Activated T-helper 1 cell treated with Interleukin-2 at 50 U/mL for 16 hours (primary cell): ENCODE measurements at places on chromosomes 3 and 15.
A peak's percentile ranks its signal among the peaks of the same experiment; 100 is the strongest.

DNA sequence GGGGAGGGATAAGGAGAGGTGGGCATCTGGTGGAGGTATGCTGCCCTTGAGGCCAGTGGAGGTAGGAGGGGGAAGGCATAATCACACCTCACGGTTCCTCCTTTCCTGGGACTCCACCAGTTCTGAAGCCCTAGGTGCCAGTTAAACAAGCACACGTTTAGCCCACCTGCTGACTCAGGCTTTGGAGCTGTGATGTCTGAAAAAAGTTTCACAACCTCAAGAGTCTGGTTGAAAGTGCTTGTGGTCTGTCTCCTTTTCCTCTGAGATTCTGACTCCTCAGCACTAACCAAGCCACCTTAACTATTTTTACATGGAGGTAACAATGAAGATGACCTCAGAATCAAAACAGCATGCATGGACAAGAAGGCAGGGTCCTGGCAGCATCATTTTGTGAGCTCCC lies 23.0 kb downstream of the HPS3 start:
- no peak for DNase-seq

DNA sequence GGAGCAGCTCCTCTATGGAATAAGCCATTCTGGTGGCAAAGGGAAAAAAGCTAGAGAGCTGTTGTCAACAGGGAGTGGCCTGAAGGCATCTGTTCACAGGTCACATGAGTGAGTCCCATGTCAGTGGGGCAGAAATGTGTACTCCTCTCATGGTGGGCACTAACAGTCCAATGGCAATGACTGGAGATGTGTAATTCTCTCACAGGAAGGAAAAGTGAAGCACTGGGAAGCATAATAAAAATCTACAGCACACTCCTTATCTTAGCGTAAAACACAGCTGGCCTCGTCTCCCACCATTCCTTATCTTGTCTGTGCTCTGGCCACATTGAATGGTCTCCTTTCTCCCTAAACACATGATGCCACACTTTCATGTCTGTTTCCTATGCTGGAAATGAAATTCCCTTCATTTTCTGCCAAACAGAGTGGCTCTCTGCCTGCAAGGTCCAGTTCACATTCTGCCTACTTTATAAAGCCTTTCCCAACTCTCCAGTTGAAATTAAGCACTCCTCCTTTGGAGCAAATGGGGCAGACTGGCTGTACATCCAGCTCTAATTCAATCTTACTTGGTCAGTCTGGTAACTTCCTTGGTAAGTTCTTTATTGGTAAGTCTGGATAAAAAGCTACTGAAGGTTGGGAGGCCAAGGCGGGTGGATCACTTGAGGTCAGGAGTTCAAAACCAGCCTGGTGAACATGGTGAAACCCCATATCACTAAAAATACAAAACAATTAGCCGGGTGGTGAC lies 139.8 kb downstream of the RPL22L1 start:
- no peak for DNase-seq

DNA sequence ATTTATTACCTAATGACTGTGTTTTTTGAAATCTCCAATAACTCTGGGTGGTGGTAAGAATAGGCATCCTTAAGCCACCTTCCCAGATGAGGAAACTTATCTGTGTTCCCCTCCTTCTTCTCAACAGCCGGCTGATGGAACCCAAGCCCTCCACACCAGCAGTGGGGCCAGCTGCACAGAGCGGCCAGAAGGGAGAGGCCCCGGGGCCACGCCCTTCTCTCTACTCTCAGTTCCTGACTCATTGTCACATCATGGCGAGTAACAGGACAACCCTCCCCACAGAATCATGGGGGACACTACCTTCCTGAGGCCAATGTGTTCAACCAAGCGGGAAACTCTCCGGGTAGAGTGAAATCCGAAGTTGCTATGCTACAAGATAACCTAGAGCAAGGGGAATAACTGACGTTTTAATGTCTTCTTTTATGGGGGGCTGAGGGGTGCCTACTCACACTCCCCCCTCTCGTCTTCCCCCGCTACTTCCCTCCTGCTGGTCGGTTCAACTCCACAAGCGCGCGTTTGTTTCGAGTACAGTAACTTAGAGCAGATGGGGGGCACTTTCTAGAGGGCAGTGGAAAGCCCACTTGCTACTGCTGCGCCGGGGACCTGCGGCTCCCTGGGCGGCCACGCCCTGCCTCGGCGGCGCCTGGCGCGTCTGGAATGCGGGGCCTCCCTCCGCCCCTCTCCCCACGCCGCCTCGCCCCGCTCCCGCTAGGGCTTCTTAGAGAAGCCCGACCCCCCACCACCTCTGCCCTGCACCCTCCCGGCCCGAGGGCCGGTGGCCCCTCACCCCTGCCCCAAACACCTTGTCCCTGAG lies 621 bp downstream of the ANXA2 start:
- DNase-seq: peak; percentile 25

- DNase-seq: no peak
Observed at GRCh38 chr3:127799476-127800222, 22.7 kb downstream of the MGLL start.

DNA sequence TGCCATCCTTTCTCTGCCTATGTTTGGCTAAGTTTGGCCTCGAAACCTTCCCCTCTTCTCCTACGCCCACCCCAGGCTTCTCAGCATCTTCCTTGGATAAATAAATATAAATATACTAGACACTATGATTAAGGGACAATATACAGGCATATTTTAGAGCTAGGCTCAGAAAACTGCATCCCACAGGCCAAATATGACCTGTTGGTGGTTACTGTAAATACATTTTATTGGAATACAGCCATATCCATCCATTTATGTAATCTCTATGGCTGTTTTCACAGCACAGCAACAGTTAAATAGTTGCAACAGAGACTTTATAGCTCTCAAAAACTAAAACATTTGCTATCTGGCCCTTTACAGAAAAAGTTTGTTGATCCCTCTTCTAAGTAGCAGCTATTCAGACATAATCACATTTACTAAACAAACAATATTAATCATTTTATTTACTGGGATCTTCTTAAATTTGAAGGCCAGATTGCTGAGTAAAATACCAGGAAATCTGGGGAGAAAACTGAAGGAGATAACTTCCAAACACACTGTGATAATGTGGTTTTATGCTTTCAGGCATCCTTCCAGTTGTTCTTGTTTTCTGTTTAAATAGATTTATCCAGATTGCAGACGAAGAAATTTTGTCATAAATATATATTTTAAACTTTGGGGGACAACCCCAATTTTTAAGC lies 269.7 kb upstream of the THRB start:
- no peak for DNase-seq

DNA sequence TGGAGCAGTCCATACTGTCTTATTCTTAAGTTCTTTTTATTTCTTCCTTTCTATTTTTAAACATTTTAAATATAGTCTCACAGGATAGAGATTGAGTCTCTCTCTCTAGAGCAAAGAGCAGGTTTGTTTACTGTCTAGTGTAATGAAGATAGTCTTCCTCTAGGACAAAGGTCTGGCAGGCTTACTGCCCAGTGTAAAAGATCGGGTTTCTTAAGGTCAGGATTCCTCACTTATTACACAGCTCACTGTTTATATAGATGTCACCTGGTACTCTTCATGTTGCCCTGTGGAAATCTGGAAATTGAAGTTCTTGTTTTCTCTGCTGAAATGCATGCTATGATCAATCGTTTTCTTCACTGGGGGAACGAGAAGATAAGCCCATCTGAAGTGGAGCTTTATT lies 76.0 kb downstream of the ZBBX start:
- no peak for DNase-seq
